Smooth muscle cell of the brain vasculature (primary cell): ENCODE measurements at places on chromosomes 3 and 15.

DNA sequence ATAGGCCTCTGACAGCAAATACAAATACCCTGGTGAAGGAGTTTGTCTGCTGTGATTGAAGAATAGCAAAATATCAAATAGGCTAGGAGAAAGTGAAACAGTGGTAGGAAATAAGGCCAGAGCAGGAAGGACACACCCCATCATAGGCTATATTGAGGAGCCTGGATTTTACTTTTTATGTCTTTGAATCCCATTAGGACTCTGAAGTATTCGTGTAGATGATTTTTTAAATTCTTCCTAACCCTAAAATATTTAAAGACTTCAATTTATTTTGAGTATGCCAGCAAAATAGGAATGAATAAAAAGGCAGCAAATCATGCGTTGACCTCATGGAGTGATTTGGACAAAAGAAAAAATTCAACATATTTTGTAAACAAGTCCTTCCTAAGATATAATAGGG, 562.8 kb downstream of the NAALADL2 start:
- no peak for DNase-seq

GRCh38 chr3:25663347-25663868, 1.3 kb downstream of the TOP2B start:
- no peak for DNase-seq

DNA sequence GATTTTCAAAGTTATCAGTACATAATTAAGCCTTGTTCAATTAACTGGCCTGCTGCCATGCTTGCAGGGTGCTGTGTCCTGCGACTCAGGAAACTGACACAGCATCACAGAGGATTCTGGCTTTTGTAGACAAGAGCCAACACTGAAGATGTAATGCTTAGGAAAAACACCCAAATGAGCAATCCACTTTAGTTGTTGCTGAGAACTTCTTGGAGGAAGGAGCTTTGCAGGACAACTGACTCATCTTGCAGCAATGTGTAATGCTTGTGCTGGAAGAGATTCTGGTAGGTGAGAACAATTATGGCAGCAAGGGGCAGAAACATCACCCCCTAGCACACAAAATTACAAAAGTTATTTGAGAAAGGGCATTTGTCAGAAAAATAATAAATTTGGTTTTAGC, 67.6 kb downstream of the NLGN1 start:
- DNase-seq = no peak

- no peak for DNase-seq
These were observed 1200.4 kb upstream of the EPHA6 start for GRCh38 chr3:95613993-95614392.

DNA sequence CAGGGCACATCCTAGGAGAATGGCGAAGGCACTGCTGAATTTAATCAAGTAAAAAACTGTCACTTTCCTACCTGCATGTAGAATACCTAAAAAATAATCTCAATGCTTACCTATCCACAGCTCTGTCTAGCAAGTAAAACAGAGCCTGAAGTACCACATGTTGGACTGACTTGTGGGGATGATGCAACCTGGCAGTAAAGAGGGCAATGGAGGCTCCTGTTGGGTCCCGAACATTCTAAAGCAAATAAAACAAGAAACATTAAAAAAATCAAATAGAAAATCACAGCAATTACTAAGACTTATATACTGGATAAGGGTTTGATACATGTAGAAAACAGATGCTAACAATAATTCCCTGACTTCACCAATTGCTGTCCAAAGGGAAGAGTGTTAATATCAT, 56.1 kb downstream of the PTPN9 start:
- DNase-seq = no peak

GRCh38 chr15:41714291-41714690, 54.1 kb downstream of the MGA start:
- DNase-seq = no peak

GRCh38 chr3:170641510-170642236, 55.8 kb upstream of the SLC7A14 start:
- DNase-seq = no peak

DNA sequence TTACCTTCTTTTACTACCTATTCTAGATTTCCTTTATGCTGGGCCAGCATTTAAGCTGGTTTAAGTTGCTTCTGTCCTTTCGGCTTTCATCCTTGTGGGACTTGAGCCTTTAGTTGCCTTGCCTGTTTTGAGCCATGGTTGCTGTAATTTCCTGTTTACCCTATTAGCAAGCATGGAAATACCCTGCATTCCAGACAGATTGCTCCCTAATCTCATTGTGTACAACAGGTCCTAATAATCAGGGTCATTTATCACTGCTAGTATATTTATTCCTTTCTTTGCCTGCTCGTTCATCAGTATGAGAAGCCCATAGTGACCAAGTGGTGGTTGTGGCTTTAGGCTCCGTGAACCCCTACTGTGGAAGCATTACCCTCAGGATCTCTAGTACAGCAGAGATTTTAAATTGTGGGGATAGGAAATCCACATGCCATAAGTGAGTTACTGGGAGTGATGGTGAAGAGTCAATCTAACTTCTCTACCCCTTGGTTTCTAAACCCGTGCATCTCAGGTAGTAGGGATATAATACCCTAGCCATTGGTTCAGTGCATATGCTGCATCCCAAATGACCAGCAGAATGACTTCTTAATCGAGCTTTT, 31.9 kb downstream of the NCK1 start:
- no peak for DNase-seq
